ENCODE measurements at places on chromosomes 2 and 18.

DNA sequence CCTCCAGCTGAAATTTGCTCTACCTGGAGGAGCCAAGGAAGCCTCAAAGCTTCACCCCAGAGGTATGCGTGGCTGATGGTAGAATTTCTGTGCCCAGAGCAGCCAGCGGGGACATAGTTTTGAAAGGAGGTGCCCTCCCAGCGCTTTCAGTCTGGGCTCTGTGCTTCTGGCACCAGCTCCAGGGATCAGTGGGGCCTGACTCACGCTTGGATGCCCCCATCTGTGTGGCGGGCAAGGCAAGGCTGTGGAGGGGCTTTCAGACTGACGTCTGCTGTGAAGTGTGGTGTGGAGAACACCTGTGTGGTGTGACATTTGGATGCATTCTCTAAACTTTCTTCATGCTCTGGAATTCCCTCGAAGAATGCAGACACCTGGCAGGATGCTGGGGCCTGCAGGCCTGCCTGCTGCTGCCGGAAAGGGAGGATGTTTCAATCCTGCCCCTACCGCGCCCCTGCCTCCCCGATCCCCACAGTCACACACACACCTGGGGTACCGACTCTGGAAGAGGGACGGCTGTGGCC is 84.1 kb downstream of the CTIF start:
- peak; percentile 19 for DNase-seq

GRCh38 chr18:66534110-66534509 is 69.8 kb downstream of the CDH19 start:
- DNase-seq: no peak

GRCh38 chr18:31203794-31204148 is 41.1 kb upstream of the DSC1 start:
- no peak for DNase-seq

GRCh38 chr2:10237392-10238321 is 65.0 kb upstream of the HPCAL1 start:
- DNase-seq: no peak

GRCh38 chr2:68236876-68237275 is 15.5 kb downstream of the PPP3R1 start:
- DNase-seq: no peak

DNA sequence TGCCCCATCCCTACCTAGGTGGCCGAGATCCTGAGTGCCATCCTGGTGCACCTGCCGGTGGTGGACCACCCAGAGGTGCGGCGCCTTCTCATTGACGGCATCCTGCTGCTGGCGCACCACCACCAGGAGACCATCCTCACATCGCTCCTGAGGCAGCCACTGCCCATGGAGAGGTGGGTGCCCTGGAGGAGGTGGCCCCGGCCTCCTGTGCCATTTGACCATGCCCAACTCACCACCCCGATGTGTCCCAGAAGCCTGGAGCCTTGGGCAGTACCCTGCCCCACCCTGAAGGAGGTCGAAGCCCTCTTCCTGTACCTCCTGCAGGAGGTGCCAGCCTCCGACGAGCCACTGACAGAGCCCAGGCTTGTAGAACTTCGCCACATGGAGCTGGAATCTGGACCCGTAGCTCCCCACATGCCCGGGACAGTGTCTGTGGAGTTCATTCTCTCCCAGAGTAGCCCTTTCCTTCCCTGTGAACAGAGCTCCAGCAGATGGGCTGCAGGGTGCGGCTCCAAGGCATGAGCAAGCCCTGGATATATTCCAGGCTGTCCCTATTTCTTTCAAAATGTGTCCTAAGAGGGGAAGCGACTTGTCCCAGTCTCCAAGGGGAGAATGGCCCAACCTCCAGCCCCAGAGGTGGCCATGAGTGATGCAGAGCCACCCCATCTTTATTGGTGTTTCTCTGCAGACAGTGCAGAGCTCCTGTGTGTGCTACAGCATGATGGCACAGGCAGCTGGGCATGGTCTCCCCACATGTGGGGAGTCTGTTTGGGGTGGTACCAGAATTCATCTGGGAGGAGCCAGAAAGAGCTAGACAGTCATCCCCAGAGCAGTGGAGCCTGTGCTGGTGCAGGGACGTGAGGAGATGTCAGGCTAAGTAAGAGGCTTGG is 34.2 kb downstream of the HJURP start:
- no peak for DNase-seq

Data from brain microvascular endothelial cell (primary cell).